ENCODE measurements at places on chromosomes 13 and 19.

DNA sequence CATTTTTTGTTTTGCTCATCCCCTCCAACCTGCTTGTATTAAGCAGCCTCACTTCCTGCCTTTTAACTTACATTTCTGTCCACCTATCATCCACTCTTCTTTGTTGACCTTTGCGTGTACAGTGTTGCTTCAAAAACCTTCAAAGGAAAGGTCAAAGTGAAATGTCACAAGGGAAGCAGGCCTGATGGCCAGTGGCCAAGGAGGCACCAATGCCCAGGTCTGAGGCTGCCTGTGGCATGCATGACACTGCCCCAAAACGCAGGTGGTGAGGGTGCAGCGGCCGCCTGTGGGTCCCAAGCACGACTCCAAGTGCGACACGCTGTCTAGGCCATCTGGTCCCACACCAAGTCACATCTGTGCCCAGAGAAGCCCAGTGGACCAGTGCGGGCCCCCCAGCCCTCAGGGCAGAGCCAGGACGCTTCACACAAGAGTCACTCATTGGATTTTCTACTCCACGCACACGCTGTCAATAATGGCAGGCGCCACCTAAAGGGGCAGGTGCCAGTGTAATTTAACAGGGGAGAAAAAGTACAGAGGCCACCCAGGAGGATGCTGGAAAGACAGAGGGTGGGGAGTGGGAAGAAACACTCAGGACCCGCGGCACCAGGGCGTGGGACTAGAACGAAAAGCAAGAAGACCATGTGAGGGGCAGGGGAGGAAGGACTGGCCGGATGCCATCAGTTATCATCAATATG, 23.5 kb downstream of the SLC7A1 start:
- no peak for DNase-seq

DNA sequence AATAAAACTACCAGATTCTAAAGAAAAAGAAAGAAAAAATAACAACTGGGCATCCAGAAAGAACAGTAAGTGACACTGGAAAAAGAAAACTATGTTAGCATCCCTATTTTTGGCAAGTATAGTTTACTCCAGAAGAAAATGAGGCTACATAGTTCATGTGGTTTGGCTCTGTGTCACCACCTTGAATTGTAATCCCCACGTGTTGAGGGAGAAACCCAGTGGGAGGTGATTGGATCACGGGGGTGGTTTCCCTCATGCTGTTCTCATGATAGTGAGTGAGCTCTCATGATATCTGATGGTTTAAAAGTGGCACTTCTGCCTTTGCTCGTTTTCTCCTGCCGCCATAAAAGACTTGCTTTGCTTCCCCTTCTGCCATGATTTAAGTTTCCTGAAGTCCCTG, 76.9 kb downstream of the ITGBL1 start:
- DNase-seq, result no peak

DNA sequence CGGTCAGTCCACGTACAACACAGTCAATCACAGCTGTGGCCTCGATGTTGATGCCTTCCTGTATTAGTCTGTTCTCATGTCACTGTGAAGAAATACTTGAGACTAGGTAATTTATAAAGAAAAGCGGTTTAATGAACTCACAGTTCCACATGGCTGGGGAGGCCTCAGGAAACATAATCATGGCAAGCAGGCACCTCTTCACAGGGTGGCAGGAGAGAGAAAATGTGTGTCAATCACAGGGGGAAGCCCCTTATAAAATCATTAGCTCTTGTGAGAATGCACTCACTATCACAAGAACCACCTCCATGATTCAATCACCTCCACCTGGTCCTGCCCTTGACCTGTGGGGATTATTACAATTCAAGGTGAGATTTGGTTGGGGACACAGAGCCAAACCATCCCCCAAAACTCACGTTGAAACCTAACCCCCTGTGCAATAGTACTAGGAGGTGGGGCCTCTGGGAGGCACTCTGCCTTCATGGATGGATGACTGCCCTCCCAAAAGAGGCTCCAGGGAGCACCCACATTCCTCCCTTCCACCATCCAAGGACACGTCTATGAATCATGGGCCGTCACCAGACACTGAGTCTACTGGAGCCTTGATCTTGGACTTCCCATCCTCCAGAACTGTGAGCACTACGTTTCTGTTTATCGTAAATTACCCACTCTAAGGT, 2.3 kb upstream of the PROZ start:
- DNase-seq, result no peak

GRCh38 chr13:44389060-44389666, 15.5 kb downstream of the SERP2 start:
- no peak for DNase-seq

DNA sequence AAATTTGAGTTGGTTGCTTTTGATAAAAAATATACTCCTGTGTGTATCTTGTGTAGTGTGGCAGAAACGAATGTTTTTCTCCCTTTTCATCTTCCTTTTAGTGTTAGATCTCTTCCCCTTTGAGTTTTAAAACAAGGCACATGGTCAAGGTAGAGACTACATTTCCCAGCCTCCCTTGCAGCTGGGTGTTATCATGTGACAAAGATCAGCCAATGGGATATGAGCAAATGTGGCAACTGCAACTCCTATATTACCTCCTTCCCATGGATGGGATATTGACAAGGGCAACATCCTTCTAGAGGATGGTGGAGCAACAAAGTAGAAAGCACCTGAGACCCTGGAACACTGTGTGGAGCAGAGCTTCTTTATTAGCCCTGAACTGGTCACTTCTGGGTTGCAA, 42.4 kb downstream of the ADGRE3 start:
- DNase-seq, result peak; percentile 42

DNA sequence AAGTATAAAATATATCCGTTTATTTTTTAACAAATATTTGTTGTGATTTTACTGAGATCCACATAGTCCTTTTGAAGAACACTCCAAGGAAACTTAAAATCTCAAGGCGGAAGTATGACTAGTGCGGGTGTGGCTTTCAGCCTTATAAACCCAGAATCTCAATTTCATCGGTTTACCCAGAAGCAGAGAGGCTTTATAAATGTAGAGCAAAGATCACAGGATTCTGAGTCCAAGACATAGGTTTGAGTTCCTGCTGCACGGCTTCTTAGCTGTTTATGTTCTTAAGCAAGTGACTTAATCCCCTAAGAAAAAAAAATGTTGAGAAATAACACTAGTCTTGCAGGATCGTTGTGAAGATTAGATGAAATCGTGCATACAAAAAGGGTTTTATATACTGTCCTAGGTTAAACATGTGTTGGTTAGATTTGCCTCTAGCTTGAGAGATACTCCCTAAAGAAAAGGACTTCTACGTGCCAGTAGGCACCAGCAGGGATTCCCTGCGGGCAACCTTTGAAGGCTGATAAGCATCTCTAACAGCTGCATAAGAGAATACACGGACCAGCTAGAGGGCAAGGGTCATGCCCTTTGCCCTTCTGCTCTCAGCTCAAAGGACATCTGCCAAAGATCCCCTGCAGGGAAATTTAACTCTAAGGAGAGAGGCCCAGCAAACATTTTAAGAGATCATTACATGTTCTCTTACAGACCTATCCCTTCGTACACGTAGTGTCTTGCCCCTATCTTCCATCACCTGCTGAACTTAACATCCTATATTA, 130.4 kb upstream of the MIR17HG start:
- no peak for DNase-seq

DNA sequence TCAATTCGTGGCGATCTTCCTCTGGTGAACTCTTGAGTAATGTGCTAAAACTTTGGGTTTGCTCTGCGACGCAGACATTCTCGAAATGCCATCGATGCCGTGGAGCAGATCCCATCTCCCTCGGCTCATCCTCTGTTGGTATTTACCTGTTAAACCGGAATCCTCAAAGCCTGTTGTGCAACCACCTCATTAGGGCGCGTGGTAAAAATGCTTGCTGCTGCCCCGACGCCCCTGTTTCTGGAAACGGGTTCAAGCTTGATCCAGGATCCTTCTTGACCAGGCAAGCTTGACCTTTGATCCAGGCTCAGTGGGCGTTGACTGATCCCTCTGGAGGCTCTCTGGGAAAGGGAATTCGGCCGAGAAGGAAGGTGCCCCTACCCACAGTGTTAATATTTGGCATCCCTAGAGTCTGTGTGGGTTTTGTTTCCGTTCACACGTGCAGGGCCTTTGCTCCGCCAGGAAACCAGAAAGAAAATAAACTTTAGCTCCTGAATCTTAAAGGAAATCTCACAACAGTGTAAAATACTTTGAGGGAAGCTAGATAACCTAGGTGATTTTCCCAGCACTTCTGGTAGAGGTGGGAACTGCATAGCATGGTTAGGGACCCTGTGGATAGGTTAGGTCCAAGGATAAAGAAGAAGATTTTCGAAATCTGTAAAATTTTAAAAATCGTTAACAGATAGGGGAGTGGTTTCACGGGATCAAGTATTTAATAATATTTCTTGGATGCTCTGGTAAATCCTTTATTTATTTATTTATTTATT, 1.1 kb downstream of the LSM14A start:
- peak; percentile 86 for DNase-seq

DNA sequence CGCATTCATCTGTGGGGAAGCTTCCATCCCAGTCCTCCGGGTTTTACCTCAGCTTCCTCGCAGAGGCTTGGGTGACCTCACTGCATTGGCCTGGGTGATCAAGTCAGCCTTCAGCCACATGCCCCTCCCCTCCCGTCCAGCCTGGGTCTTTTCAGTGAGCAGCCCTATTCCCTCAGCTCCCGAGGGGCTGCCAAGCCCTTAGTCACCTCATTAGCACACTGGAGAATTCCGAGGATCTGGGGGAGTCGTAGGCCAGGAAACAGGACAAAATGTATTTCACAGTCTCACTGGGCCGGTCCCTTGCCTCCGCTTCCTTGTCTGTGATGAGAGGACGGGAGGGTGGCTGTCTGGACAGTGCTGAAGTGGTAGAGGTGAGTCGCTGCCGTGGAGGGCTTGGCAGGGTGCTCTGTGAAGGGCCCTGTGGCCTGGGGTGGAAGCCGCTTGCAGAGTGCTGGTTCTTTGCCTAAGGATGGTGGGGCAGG, 19.9 kb downstream of the KDM4B start:
- no peak for DNase-seq

DNA sequence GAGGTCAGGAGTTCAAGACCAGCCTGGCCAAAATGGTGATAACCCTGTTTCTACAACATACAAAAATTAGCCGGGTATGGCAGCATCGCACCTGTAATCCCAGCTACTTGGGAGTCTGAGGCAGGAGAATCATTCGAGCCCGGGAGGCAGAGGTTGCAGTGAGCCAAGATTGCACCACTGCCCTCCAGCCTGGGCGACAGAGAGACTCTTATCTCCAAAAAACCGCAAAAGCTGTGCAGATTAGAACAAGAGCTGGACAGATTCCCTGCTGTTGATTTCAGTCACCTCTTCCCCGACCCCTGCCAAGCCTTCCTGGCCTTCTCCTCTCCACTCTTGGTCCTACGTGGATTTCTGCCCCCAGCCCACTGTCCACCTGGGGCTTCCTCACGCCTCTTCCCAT, 8.3 kb downstream of the CAMSAP3 start:
- no peak for DNase-seq

DNA sequence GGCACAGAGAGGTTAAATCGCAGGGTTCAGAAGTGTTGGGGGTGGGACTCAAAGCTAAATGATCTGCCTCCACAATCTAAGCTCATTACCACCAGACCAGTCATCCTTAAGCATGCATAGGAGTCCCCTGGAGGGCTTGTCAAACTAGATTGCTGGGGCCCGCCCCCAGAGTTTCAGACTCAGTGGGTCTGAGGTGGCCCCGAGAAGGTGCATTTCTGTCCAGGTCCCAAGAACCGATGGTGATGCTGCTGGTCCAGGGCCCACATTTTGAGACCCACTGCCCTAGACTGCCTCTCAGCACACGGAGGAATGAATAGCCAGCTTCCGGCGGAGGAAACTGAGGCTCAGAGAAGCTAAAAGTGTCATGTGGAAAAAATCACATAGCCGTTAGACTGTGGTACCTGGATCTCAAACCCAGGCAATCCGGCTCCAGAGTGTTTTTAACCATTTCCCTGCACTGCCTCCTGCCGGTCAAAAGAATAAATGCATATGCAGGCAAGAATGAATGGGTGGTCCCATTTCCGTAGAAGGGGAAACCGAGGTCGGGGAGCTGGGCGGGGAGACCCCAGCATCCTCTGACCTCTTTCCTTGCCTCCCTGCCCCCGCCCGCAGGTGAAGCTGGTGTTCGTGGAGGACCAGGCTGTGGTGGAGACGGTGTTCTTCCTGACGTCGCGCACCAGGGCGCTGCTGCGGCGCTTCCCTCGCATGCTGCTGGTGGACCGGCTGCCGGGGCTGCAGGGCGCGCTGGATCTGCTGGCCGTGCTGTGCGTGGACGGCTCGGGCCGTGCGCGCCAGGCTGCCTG, 23.8 kb downstream of the ZSWIM9 start:
- DNase-seq, result no peak

- no peak for DNase-seq
Observed at GRCh38 chr19:33236696-33237390, 11.2 kb upstream of the SLC7A10 start.

- no peak for DNase-seq
Observed at GRCh38 chr13:108267347-108267746, 2.2 kb upstream of the TNFSF13B start.

DNA sequence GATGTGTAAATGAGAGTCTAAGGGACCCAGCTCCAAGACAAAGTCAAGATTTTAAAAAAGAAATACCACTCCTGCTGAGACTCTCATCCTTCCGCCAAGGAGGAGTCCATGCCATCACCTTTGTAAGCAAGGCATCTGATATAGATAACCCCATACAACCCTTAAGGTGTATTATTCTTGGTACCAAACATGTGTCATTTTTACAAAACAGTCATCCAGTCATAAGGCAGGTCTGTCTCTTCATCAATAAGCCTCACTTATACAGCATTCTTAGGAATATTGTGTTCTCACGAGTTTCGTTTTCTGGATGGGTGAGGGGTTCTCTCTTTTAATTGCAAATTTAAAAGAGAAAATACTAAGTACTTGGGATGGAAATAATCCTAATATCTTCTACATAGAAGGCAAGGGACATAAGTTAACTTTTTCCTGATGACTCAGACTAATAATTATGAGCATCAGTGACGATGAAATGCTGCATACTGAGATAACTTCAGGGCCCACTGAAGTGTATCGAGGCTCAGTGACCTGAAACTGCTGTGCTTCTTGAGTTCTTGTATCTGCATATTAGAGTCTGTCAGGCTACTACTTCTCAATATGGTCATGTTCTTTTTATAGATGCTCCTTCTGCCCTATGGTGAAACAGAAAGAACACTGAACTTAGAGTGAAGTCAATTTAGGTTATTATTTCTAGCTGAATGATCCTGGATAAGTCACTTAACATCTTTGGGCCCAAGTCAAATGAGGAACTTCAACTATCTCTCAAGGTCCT, 166.6 kb downstream of the KLF12 start:
- no peak for DNase-seq

- no peak for DNase-seq
Observed at GRCh38 chr13:85565652-85566051, 233.6 kb downstream of the SLITRK6 start.

DNA sequence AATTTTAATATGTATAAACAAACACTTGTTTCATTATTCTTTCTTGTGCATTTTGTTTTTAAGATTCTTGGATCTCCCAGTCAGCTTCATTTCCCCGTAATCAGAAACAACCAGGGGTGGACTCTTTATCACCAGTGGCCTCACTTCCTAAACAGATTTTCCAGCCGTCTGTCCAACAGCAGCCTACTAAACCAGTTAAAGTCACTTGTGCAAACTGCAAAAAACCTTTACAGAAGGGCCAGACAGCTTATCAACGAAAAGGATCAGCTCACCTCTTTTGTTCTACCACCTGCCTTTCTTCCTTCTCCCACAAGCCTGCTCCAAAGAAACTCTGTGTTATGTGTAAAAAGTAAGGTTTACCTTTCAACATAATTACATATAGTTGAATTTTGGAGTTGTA, 44.3 kb downstream of the ZMYM2 start:
- no peak for DNase-seq
